ENCODE measurements at places on chromosomes 3 and 15. TPM values are rescaled to one million over a fixed set of nuclear protein-coding genes. Genes with fewer than 3 reads are reported as not detected.

The CRBN gene
- polyA plus RNA-seq, result 88.4 TPM

The PPP1R14D gene
- 0.48 TPM for polyA plus RNA-seq

The ADCY5 gene
- polyA plus RNA-seq, result 14.7 TPM

The KNL1 gene
- polyA plus RNA-seq, result 28.5 TPM

The ROPN1 gene
- 0.12 TPM for polyA plus RNA-seq

The GP5 gene
- polyA plus RNA-seq, result 0.56 TPM

The CELF6 gene
- polyA plus RNA-seq, result 3.1 TPM

The EFCC1 gene
- 2.2 TPM for polyA plus RNA-seq

The EOMES gene
- polyA plus RNA-seq, result 0.13 TPM

The TRIM59 gene
- polyA plus RNA-seq, result 22.8 TPM

The CCDC9B gene
- 9.6 TPM for polyA plus RNA-seq

The NTRK3 gene
- 10.9 TPM for polyA plus RNA-seq

GRCh38 chr3:46516521-46516920 is 18.7 kb downstream of the RTP3 start:
- DNase-seq, result no peak

- DNase-seq, result no peak
These were observed 23.6 kb downstream of the SPTSSB start for GRCh38 chr3:161347726-161348125.

GRCh38 chr3:138284079-138284478 is 45.6 kb downstream of the NME9 start:
- DNase-seq, result no peak

DNA sequence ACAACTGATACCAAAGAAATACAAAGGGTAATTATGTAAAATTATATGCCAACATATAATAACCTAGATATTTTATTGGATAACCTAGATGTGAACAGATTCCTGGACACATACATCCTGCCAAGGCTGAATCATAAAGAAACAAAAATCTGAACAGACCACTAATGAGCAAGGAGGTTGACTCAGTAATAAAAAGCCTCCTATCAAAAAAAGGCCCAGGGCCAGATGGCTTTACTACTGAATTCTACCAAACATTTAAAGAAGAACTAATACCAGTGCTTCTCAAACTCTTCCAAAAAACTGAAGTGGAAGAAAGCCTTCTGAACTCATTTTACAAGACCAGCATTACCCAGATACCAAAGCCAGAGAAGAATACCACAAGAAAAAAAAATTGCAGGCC is 32.4 kb downstream of the THBS1 start:
- DNase-seq, result no peak

DNA sequence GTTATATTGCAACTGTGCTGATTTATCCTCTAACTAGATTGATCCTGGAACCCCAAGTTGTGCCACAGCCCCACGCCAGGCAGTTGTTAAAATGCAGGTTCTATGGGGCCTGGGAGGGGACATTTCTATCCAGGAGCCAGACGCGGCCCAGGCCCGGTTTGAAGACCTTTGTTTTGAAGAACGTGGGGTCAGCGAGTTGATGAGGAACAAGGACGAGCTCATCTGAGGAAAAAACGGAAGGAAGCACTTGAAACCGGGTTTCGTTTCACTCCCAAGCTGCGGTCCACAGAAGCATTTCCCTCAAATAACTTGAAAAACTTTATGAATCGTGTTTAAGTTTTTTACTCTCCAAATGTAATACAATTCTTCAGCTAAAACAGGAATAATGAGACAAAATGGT is 76.4 kb downstream of the CHSY1 start:
- no peak for DNase-seq

- no peak for DNase-seq
These were observed 14.5 kb upstream of the KBTBD12 start for GRCh38 chr3:127900536-127900935.

GRCh38 chr3:52537726-52538421 is 1.5 kb downstream of the UQCC5 start:
- no peak for DNase-seq

DNA sequence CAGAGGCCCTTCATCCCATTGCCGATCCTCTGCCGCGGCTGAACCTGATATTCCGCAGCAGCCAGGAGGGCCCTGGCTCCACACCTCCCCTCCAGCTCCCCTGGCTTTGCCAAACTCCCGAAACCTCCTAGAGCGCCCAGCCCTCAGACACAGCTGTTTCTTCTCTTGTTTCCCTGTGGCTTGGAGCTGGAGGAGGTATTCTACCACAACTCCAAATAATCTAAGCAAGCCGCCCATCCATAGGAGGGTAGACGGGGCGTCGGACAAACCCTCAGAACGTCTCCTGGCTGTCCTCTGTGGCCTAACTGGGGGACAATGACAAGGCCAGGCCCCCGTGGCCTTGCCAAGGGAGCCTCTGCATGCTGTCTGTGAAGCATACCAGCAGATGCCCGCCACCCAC is 10.4 kb downstream of the PLA2G4D start:
- no peak for DNase-seq

GRCh38 chr15:77030928-77031375 is 36.0 kb downstream of the PSTPIP1 start:
- no peak for DNase-seq

DNA sequence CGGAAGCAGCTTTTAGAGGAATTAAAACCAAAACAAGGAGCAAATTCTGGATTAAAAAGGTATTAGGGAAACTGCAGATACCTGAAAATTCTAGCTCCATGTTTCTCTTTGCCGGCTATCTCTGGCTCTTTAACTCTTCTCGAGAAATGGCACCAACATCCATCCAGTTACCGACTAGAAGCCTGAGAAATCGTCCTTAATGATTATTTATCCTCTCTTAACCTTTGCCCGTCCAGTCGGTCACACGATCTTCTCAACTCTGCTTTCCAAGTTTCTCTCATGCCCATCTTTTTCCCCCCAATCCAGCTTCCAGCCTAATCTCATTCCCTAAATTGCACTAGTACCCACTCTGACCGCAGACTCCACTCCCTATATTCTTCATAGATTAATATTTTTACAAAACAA is 596 bp upstream of the SGO1 start:
- no peak for DNase-seq

DNA sequence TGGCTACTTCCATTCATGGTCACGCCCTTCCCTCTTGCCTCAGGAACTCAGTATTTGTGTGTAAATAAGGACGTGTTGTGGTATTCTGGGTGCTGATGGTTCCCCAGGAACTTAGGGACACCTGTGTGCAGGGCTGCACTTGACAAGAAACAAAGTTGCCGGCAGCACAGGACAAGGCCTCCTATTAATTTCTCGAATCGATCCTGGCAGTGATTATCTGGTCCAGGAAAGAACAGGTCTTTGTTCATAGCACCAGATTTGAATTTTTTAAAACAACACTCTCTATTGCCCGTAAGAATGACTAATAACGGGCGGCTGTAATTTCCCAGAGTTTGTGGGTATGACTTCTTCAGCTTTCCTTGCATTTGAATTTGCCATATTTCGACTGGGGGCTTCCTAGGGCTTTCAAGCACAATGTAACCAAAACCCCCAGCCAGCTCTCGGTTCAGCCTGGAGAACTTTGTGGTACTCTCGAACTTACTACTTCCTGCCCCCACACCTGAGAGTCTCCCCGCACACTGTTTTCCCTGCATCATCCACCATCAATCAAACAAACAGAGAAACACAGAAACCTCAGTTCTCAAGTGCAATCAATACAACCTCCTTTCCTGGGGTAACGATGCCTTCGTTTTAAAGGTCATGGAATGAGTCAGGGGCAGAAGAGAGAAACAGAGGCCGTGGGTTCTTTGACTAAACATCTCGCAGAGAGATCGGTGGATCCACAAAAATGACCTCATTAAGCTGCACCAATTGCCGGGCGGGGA is 241.7 kb upstream of the ICE2 start:
- DNase-seq, result no peak

DNA sequence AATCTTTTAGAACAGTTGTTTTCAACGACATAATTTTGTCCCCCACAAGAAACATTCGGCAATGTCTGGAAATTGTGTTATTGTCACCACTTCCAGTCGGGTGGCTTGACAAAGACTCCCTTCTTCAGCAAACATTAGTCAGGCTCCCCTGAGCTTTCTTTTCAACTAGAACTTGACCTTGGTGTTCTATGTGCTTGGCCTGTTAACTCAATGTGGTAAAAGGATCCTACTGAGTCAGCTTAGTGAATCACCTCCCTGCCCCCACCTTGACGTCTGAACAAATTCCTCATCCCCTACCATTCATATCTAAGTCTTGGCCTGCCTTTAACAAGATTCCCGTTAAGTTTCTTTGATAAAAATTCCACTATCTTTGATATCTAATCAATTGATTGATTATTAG is 465.0 kb upstream of the ROBO1 start:
- DNase-seq, result no peak

DNA sequence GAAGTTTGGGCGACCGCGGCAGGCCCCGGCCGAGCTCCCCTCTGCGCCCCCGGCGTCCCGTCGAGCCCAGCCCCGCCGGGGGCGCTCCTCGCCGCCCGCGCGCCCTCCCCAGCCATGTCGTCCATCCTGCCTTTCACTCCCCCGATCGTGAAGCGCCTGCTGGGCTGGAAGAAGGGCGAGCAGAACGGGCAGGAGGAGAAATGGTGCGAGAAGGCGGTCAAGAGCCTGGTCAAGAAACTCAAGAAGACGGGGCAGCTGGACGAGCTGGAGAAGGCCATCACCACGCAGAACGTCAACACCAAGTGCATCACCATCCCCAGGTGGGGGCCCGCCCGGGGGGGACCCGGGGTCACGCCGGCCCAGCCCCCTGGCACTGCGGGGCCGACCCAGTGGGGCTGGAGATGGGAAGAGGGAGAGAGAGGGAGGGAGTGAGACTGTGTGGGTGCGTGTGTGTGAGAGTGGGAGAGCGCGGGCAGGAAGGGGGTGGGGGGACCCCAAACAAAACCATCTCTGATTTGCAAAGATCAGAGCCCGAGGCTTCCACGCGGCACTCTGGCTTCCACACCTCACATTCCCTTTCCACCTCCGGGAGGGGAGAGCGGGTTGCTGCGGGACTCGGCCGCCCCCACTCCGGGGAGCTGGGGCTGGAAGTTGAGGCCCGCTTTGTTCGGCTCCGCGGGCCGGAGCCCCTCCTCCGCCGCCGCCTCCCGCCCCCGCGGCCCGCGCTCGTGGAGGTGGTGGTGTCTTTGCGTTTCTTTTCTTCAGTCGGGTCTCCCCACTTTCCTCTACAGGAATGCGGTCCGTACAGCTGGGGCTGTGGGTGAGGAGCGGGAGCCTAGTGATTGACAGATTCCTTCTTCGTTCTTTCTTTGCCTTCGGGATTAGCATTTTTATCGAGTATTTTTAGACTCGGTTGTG is 898 bp downstream of the SMAD3 start:
- DNase-seq, result no peak

DNA sequence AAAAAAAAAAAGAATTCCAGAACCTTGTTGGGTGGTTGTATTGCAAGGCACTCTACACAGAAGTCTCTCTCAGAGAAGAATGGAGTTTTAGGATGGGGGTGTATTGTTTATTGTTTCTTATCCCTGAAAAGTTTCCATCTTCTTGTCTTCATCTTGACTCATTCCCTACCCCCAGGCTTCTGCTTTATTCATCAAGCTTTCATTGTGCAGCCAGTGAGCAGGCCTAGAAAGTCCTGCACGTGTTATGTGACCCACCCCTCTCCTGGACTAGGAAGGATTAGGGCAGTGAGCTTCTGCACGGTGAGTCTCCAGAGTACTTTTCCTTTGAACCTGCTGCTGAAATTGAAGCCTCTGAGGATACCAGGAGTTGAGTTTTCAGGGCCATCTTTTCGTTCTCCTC is 150.9 kb upstream of the IL12A start:
- no peak for DNase-seq

GRCh38 chr15:64928626-64929220 is 17.0 kb downstream of the ANKDD1A start:
- DNase-seq, result no peak

DNA sequence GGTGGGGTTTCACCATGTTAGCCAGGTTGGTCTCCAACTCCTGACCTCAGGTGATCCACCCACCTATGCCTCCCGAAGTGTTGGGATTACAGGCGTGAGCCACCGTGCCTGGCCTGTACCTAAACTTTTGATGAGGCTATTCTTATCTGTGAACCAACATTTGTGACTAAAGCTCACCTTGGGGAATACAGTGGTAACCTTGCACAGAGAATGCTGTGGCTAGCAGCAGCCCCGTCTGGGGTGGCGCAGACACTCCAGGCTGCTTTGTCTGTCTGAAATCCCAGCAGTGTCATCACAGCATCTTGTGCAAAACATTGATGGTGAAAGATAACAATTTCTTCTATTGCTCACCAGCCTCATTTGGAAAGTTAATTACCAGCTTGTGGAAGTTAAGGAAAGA is 58.9 kb downstream of the CMTM8 start:
- no peak for DNase-seq

GRCh38 chr3:105195260-105195659 is 171.4 kb upstream of the ALCAM start:
- no peak for DNase-seq

DNA sequence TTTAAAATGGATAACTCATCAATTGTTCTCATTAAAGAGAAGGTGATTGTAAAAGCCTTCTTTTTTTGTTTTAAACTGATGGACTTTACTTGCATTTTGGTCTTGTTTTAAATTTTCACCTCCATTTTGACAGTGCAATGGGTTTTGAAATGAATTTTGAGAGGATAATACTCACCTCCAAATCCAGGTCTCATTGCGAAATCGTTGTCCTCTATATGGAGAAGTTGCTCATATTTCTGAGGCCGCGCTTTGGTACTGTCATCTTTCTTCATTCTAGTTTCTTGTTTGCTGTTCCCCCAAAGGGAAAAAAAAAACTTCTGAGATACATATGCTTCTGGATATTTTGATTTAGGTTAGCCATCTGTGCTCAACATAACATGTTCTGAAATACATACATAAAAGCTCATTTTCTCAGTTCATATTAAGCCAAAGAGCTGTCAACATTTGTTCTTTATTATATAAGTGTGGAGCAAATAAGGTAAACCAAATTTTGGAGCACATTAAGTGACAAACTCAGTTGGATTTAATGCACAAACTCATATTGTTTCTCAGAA is 9.6 kb downstream of the GABRR3 start:
- no peak for DNase-seq

DNA sequence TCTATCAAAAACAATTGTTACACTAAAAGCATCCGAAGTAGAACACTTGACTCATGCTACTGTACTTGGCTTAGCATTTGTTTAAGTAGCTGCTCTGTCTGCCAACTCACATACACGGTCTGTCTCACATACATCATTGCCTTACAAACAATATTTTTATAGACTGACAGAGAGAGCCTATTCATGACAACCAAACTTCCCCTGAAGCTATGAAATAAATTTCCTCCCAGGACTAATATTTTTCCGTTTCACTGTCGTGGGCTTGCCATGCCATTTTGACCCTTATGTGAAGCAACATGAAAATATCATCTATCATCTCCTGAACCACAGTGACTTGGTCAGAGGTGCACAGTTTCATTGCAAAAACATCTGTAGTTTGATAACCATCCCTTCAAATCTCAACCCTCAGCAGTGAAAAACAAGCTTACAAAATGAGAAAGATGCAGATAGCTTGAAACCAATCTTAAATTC is 66.5 kb upstream of the PYGO1 start:
- DNase-seq, result no peak

Measured in left renal cortex interstitium (tissue), 4 donors.